ENCODE measurements at places on chromosomes 3 and 15. TPM values are rescaled to one million over a fixed set of nuclear protein-coding genes. Genes with fewer than 3 reads are reported as not detected.

- no peak for DNase-seq
Measured at GRCh38 chr3:174581558-174581957, 277.6 kb upstream of the NAALADL2 start.

- DNase-seq = no peak
Measured at GRCh38 chr15:71393383-71393782, 278.1 kb downstream of the THSD4 start.

GRCh38 chr3:23430781-23431398, 227.8 kb downstream of the UBE2E2 start:
- DNase-seq = no peak

DNA sequence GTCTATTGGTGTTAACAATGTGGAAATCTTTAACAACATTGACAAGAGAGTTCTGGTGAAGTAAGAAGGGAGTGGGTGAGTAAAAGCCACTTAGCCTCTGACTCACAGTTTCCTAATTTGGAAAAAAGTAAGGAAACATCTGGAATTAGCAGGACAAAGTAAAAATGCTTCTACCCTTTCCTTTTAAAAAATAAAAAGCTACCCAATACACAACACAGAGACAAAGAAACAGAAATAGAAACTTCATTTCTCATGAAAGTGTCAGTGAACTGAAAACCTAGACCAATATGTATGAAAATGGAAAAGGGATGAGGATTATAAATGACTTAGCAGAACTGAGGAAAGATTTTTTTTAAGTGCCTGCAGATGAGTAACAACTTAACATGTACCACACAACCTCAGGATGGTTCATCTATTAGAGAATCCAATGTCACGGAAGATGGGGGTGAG, 65.4 kb downstream of the SSR3 start:
- no peak for DNase-seq

DNA sequence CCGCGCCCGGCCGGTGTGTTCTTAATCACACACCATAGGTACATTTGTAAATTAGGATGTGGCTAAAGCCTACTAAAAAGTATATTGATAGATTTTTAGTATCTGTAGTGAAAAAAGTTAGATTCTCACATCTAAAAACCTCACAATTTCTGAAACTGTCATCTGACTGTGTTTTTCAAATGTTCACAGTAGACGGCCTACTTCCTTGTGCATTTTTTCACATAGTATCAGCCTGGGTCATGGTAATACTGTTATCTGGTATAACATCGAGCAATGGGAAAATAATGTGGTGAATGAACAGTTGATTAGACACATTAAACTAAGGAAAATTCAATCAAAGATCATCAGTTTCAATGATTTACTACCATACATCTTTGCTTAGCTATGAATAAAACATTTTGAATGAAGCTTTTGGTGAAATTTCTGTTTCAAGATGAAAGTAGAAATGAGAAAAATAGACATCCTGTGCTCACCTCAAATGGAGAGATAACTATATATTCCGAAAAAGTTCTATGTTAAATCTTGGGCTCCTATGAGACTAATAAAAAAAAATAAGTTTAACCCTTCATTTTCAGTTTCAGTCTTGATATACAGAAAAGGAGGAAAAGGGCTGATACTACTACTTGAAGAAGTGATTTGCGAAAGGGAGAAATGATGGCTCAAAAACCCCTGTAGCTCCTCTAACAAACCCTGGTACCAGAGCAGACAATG, 262.7 kb downstream of the ZBTB20 start:
- DNase-seq = no peak

GRCh38 chr3:49238274-49239127, 38.5 kb downstream of the C3orf62 start:
- no peak for DNase-seq

DNA sequence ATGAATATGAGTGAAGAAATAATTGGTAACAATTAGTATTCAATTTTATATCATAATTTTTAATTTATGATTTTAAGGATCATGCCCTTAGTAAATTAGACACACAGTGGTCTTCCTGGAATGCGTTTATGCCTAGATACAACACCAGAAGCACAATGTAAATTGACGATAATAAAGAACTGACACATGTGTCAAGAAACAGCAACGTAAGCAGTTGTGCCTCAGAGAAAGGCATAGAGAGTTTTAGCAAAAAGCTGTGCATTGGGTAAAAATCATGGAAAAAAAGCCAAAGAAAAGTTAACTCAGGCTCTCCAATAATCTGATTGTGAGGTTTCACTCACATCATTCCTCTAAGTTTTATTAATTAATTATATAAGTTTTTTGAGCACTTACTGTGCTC, 37.0 kb upstream of the CNTN6 start:
- no peak for DNase-seq

DNA sequence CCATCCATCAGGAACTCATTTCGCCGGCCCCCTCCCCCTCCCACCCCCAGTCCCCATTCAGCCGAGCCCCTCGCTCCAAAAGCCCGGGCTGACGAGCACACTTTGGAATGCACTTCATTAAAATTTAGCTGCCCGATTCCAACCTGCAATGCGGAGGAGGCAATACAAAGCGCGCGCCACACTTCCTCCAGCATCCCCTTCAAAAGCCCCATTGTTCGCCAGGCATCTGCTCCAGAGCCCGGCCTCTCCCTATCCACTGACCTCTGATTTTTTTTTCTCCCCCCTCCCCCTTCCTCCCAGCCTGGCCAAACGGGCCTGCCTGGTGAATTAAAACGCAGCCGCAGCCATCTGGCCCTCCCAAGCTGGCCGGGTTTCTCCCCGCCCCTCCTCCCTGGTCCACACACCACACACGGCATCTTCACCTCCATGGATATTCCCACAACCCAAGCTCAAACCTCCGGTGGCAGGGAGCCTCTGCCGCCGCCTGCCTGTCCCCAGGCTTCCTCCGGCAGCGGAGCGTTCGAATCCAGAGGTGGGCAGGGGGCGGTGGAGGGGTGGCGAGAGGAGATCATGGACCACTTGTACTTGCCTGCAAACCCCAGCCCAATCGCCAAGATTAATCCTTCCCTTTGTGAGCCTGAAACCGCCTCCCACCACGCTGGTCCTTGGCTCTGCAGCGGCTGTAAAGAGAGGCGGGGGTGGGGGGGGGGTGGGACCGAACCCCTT, 441.3 kb downstream of the MAGI1 start:
- DNase-seq = no peak

DNA sequence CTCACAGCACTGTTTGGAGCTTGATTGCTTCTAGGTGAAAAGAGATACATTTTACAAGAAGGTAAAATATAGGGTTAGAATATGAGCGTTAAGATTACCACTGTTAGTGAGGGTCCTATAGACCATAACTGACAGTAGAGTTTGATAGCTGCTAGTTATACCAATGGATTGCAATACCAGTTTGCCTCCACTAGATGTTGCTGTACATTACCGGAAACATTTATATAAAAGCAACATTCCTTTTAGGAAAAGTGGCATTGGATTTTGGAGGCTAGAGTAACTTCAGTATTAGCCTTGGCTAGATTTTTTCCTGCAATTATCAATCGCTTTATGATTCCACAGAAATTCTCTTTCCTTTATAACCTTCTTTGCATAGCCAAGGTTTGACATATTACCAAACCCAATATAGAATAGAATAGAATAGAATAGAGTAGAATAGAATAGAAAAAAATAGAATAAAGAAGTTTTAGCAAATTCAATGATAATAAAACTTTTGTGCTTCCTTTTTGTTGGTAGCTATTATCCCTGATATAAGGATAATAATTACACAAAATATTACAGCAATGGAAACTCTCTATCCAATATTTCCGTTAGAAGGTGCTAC, 1093.6 kb upstream of the ALCAM start:
- DNase-seq = no peak

- no peak for DNase-seq
Measured at GRCh38 chr3:43399034-43399433, 112.7 kb downstream of the SNRK start.

DNA sequence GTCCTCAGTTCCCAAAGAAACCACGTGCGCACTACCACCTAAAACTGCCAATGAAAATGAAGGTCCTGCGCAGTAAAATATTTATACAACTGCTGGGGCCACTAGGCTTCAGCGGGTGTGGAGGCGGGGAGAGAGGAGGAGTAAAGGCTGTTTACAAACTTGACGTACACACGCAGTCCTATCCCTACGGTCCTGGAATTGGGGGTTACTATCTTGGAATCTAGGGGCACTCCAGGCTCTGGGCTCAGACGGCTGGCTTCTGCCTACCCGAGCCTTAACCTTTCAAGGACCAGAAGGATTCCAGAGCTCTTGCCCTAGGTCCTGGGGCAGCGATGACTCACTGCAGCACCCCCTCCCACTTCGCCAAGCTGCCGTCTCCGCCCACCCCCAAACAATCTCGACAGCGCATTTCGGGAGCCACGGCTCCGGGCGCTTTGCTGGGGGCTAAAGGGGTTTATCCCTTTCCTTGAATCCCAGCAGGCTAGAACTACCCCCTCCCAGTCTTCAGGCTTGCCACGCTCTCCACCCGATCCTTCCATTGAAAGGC, 3.0 kb downstream of the ADAMTS9 start:
- no peak for DNase-seq

DNA sequence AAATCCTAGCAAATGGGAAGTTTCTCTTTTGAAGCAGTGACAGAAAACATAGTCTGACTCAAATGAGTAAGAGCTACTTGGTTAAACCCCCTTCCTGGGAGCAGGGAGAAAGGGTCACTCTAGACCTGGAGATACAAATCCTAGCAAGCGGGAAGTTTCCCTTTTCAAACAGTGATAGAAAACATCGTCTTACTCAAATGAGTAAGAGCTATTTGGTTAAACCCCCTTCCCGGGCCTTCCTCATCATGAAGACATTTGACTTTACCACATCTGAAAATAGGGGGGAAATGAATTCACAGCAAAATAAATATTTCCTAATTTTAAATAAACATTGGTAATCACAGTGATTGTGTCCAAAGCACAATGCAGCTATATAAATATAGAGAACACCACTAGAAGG, 79.2 kb downstream of the FOXB1 start:
- DNase-seq = no peak

DNA sequence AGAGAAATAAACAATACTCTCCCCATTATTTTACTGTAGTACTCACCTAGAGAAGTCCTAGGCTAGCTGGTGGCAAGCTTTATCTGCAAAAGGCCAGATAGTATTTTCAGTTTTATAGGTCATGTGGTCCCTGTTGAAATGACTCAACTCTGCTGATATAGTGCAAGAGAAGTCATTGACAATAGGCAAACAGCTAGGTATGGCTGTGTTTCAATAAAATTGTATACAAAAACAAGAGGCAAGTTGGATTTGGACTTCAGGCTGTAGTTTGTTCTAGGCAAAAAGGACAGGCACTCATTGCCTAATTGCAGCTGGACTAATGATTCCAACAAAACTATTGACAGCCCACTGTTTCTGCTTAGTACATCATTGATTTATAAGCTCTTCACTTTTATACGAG, 328.0 kb upstream of the PDZRN3 start:
- no peak for DNase-seq

DNA sequence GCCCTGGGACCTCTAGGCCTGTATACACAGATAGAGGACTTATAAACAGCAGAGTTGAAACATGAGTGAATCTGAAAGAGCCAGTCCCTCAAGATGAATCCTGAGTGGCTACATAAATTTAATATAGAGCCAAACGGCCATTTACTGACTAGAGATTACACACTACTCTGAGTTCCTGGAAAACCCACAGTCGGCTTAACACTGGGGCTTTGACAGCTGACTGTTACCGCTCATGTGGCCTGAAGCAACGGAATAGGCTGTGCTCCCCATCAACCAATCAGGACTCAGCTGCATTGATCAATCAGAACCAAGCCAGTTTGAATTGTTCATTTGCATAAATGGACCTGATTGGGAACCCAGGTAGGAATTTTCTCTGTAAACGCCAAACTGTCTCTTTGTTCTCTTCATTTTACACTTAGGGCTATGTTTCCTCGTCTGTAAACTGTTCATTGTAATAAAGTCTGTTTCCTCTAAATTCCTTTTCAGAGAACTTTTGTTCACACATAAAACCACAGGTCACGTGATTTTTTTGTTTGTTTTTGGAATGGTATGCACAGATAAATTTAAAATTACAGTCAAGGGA, 40.5 kb downstream of the CCNL1 start:
- no peak for DNase-seq

DNA sequence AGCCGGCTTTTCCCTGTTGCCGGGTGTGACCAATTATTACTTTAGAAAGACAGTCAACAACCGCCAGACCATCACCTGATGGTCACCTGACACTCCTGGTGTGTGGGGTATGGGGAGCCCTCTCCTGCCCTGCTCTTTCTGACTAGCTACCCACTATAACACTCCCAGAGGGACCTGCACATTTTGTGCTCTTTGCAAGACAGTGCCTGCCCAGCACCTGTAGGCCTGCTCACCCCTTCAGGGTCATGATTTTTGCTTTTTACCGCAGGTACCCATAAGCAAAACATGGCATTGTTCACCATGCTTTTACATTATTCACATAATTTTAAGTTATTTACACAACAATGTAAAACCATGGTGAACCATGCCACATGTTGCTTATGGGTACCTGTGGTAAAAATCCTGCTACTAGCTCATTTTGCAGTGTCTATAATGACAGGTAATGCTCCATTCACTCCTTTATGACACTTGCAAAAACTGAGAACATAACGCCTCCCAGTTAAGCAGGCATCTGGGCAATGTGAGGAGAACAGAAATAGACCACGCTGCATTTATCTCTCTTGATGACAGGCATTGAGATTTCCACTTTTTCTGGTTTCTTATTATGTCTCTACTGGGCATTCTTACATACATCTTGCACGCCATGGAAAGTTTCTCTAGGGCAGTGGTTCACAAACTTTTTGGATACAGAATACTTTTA, 9.9 kb downstream of the CCRL2 start:
- no peak for DNase-seq

The SLC22A13 gene
- total RNA-seq = 1.2 TPM

The GRK7 gene
- not detected for total RNA-seq

The VPS8 gene
- total RNA-seq = 53.5 TPM

The CHRM5 gene
- total RNA-seq = not detected

The EIF5A2 gene
- 24.3 TPM for total RNA-seq

The SPRED1 gene
- 40.9 TPM for total RNA-seq

The TNFAIP8L3 gene
- total RNA-seq = 0.35 TPM

The PROS1 gene
- 18.5 TPM for total RNA-seq

Measured in osteocyte (in vitro differentiated cells).